ENCODE measurements at places on chromosomes 16 and 17.

DNA sequence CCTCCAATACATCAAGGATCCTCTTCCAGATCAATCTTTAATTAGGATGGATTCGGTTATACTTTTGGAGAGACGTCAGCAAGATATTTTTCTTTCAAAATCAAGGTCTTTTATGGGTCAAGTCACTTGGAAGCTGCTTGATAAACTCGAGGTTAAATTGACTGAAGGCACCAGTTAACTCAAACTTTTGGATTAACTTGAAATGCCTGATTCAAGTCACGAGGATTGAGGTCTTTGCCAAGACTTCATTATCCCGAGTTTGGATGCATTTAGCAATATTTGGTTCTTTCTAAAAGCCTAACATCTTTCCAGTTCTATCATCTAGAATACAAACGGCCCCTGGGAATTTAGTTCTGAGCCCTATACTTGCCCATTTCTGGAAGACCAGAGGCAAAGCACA lies 82.9 kb downstream of the MYH11 start:
- no peak for DNase-seq

DNA sequence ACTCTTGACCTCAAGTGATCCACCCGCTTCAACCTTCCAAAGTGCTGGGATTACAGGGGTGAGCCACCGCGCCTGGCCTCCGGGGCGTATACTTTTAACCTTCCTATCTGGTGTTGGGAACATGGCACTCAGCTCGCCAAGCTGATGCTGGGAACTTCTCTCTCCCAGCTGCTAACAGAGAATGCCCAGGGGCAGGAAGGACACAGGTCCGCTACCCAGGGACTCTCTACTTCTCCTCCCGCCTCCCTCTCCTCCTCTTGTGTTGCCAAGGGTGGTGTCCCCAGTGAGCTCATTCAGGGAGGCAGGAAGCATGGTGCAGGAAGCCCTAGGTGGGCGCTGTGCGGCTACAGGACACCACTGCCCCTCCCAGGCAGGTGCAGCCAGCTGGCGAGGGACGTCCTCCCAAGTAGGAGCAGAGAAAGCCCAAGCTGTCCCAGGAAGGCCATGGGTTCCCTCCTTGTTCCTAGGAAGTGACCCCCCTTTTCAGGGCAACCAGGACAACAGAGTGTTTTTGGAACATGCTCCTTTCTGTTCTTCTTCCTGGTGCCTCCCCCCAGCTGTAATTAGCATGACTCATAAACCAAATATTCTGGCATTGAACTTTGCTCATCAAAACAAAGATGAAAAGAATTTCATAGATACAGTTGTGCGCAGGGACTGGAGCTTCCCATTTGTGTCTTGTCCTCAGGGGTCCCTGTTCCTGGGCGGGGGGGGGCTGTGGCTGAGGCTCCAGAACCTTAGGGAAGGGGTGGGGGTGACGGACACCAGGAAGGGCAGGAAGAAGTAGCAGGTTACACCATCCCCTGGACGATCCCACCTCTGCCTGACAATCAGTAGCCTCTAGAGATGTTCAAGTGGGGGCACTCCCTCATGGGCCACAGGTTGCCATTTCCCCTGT lies 2.7 kb downstream of the C1QTNF1 start:
- peak; percentile 81 for DNase-seq

DNA sequence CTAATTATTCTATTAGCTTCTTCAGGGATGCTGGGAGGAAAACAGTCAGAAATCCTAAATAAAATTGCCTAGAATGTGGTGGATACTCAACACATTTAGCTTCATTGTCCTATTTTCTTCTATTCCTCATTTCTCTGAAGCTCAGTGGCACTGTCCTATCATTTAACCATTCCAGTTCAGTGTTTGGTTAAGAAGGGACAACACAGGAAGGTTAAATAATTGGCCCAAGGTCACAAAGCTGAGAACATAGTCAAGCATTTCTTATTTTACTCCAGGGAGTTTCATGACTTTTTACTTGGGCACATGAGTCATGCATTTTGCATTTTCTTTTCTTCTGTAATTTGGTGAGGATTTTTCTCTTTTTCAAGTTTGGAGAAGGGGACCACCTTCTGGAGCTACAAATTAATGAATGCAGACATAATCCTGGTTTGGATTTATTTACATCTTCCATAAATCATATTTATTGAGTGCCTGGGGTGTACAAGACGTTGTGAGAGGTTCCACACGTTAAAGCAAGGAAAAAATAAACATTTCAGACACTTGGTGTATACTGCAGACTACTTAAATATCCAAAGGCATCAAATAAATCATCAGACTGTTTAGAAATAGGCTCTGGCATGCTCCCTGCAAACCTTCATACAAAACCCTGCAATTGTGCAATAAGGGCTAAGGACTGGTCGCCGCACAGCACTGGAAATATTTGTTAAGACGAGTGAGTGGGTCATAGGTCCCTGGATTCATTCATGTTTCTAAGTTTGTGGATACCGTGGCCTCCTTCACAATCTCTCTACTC lies 263.9 kb downstream of the MAF start:
- no peak for DNase-seq

DNA sequence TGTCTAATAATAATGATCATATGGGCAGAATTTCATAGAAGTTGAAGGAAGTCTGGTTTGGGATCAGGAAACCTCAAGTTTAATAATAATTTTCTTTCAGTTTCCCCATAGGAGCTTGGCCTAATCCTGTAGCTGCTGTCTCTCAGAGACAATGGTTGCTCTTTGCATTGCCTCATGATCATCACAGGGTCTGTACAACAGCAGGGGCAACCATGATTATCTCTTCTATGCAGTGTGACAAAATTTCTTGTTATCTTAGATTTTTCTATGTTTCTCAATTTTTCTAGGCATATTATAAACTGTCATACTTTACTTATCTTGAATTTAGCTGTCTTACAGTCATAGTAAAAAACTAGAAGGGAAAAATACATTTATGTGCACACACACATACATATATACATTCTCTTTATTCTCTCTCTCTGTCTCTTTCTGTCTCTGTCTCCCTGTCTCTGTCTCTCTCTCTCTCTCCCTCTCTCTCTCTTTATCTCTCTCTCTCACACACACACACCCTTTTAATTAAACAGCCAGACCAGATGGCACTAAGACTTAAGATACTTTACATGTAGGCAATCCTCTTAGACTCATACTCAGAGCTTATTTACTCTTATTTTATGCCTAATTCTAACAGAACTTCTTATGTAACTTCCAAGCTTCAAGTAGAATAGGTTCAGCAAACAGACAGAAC lies 30.5 kb downstream of the SMIM36 start:
- DNase-seq: no peak

GRCh38 chr16:87527055-87527724 lies 34.4 kb upstream of the ZCCHC14 start:
- no peak for DNase-seq

GRCh38 chr17:69358688-69359596 lies 32.0 kb upstream of the ABCA5 start:
- no peak for DNase-seq

DNA sequence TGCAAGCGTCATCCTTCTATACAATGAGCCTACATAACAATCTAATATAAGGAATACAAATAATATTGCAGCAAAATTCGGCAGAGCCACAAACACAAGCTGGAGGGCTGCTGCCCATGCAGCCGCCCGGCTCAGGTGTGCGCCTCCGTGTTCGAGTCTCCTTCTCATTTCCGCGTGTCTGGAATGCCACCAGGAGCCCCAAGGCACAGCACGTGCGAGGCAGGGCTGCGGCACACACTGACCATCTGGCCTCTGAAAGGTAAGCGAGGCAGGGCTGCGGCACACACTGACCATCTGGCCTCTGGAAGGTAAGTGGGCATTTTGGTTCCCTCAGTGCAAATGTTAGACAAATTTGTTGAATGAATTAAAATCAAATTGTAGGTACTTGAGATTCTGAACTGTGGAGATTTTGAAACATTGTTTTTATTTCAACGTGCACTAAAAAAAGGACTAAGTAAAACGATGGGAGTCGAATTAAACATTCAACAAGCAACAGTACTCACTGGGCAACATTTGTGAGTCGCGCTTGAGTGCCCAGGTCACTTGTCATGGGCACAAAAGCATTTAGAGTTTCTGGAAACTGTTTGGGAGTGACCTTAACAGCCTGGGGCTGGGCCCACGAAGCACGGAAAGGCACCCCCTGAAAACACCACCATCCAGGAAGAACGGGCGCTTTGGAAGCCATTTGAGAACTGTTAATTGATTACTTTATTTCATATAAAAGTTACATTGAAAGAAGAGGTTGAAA lies 37.4 kb downstream of the ZDHHC7 start:
- DNase-seq: no peak

GRCh38 chr16:46583036-46583435 lies 38.1 kb downstream of the SHCBP1 start:
- no peak for DNase-seq

DNA sequence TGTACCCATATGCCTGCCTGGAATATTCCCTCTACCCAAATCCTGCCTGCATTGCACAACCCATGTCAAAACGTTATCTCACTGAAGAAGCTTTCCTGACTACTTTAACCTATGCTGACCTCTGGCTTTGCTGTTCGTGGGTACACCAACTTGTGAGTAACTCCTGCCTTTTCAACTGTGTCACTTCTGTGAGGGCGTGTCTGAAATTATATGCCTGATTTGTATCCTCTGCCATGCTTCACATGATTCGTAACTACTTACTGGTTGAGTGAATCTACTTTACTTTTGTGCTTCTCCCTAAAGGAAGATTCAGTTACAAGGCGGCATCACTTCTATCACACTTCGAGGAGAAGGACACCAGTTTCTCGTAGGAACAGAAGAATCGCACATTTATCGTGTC lies 33.3 kb upstream of the USP43 start:
- no peak for DNase-seq

DNA sequence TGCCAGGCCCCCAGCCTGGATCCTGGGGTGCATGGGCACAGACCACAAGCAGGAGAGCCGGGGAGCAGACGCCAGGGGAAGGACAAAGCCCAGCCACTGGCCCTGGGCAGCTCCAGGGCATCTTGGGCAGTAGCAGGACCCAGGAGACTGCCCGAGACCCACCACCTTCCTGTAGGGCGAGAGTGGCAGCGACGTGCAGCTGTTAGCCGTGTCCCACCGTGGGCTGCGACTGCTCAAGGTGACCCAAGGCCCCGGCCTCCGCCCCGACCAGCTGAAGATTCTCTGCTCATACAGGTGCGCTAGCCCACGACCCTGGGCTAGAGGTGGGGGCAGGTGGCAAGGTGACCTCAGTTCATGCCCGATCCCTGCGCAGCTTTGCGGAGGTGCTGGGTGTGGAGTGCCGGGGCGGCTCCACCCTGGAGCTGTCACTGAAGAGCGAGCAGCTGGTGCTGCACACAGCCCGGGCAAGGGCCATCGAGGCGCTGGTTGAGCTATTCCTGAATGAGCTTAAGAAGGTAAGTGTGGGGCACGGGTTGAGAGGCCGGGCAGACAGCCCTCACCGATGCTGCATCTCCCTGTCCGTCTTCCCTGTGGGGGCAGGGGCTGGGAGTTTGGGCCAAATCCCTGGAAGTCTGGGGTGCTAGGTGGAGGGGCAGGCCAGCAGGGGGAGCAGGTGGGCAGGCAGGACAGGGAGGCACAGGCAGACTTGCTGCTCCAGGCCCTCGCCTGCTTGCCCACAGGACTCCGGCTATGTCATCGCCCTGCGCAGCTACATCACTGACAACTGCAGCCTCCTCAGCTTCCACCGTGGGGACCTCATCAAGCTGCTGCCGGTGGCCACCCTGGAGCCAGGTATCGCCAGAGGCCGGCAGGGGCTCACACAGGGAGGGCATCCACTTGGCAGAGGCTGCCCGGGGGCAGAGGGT lies 13.5 kb upstream of the SMIM5 start:
- DNase-seq: no peak

DNA sequence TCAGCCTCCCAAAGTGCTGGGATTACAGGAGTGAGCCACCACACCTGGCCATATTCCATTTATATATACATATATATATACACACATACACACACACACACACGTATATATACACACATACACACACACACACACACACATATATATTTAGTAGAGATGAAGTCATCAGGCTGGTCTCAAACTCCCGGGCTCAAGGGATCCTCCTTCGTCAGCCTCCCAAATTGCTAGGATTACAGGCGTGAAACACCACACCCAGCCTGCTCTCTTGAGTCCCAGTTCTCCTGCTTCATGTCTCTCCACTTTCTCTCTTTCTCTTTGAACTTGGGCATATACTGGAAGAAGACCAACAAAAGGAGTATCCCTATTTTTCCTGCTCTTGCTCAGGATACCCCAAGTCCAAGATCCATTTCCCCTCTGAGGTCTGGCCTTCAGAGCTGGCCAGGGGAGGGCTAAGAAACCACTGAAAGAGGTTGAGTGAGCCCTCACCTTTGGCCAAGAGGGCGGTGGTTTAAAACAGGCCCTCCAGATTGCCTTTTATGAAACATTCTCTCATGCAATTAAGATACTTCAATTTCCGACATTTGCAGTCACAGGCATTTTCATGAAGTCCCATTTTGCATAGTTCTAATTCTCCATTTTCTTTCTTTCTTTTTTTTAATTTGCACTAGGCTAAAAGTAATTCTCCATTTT lies 37.9 kb downstream of the CIBAR2 start:
- DNase-seq: no peak

DNA sequence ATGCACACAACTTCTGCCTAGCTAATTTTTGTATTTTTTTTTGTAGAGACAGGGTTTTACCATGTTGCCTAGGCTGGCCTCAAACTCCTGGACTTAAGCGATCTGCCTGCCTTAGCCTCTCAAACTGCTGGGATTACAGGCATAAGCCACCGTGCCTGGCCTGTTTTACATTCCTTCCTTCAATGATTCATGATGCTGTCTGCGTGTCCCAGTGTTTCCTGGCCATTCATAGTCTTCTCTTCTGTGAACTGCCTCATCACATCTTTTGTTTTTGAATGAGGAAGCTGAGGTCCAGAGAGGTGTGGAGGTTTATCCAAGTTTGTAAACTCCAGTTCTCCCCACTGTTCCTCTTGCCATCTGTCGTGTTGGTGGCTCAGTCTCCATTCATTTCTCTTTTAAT lies 64.5 kb upstream of the MED9 start:
- peak; percentile 63 for DNase-seq

GRCh38 chr17:38960402-38960801 lies 6.8 kb downstream of the FBXO47 start:
- no peak for DNase-seq

GRCh38 chr17:15917438-15918027 lies 27.4 kb upstream of the ADORA2B start:
- DNase-seq: no peak

- no peak for DNase-seq
These were observed 670 bp downstream of the TNFSF12 start for GRCh38 chr17:7549401-7550055.

GRCh38 chr16:49969091-49970030 lies 55.7 kb upstream of the CNEP1R1 start:
- no peak for DNase-seq

DNA sequence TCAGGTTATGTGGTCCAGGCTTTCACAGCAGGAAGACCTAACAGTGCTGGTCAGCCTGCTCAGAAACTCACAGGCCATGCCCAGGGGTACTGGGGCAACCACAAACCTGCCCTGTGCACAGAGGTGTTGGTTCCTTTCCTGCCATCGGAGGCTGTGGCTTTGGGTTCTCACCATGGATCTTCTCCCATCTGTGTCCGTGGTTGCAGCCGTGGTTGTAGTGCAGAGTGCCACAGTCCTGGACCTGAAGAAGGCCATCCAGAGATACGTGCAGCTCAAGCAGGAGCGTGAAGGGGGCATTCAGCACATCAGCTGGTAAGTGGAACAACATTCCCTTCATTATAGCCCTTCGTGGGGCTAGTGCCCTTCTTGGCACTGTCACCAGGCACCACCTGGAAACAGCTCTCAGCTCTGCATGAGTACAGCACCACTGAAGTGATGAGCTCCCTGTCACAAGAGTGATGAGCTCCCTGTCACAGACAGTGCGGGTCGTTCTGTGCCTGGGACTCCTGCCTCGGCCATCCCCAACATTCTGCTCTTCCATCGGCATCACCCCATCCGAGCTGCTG lies 2.0 kb downstream of the SNRNP25 start:
- no peak for DNase-seq
